Bronchial epithelial cell (primary cell): ENCODE measurements at places on chromosomes 6 and 20.

GRCh38 chr6:14436592-14437132, 319.1 kb downstream of the CD83 start:
- no peak for DNase-seq

GRCh38 chr20:8073024-8073832, 53.7 kb upstream of the TMX4 start:
- DNase-seq = peak; percentile 90

DNA sequence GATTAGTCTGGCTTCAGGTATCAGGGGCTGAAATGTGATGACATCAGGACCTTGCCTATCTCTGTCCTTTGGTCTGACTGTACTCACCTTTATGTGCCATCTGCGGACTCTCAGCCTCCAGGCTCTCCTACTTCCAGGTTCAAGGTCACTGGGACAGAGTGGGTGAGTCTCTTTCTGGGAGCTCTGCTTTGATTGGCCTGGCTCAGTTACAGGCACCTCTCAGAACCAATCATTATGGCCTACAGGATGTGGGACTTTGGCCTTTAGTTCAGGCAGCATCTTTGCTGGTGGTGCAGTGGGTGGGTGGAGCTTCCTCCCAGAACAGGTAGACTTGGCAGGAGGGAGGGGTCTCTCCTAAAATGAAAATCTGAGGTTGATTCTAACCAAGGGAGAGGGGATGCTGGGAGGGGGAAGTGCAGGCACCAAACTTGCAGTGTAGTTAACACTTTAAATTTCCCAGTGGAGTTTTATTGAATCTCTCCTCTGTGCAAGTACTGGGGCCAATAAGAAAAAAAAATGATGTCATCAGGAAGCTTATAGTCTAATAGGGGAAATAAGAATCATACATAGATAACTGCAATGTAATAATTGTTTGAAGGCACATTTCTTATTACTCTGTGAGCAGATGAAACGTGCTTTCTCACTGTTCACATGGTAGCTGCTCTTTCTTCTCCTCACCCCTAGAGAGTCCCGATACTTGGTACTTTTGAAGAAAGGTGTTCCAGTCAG, 53.4 kb downstream of the SLC24A3 start:
- DNase-seq = no peak

- DNase-seq = no peak
Observed at GRCh38 chr20:48577557-48577956, 250.2 kb downstream of the PREX1 start.

DNA sequence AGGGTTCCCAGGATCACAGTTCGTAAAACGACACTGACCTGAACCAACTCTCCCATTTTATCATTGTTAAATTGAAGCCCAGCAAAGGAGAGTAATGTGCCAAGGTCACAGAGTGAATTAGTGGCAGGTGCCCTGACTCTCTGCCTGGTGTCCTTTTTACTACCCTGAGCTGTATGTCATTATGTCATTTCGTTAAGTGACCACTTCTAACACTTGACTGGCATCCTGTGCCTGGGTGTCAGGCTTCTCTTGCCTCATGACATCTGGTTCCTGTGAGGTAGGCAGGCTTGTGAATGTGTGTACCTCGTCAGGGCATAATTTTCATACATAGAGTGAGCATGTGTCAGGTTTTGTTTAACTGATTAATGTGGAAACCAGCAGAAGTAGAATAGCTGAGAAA, 48.6 kb downstream of the RALY start:
- DNase-seq = no peak

DNA sequence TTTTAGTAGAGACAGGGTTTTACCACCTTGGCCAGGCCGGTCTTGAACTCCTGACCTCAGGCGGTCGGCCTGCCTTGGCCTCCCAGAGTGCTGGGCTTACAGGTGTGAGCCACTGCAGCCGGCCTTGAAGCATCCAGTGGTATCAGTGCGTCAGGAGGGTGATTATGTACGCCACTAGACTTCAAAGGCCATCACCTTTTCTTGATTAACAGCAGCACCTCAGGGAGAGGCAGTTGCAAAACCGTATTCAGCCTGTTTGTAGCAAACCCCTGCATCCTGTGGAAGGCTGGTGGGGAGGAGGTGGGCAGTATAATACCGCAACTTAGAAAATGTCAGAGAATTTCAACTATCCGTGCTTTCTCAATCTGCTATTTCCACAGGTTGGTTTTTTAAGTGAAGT, 27.3 kb upstream of the SHLD1 start:
- no peak for DNase-seq

- no peak for DNase-seq
Observed at GRCh38 chr20:44208770-44209169, 1.8 kb downstream of the OSER1 start.

DNA sequence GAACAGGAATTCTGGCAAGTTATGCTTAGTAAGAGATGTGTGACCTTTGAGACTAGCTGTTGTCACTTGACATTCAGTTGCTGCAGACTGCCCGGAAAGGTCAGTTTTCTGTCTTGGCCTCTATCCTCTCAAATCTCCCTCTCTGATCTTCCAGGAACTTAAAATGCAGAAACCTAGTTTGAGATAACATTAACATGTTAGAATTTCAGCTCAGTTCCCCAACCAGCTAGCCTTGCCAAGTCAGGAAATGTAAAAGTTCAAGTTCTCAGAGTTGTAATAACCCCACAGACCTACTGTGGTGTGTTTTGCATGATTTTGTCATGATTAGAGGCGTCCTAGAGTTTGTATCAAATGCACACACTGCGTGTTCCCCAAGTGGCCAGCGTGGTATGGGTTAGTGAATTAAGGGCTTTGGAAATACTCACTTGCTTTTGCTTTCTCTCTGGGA, 46.6 kb downstream of the DUSP22 start:
- DNase-seq = no peak

DNA sequence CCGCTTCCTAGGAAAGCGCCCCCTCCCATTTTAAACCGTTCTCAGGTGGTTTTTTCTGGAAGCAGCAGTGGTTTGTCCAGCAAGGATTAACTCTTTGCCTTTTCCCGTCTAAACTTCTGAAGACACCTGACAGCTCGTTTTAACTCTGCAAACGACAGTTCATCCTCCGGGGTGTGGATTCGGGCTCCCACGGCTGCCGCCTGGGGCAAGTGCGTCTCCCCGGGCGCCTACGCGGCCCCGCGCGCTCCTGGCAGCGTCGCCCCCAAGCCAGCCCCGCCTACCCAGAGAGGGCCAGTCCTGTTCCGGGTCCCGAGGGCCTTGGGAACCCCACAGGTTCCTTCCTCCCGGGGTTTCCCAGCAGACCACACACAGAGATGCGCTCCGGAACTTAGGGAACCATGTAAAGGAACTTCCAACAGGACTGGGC, 54.4 kb downstream of the PRR18 start:
- no peak for DNase-seq

GRCh38 chr6:167005350-167006159, 6.4 kb downstream of the CEP43 start:
- no peak for DNase-seq

- no peak for DNase-seq
Observed at GRCh38 chr6:134593887-134594286, 276.0 kb upstream of the SGK1 start.
